ENCODE measurements at places on chromosomes 2 and 18.

DNA sequence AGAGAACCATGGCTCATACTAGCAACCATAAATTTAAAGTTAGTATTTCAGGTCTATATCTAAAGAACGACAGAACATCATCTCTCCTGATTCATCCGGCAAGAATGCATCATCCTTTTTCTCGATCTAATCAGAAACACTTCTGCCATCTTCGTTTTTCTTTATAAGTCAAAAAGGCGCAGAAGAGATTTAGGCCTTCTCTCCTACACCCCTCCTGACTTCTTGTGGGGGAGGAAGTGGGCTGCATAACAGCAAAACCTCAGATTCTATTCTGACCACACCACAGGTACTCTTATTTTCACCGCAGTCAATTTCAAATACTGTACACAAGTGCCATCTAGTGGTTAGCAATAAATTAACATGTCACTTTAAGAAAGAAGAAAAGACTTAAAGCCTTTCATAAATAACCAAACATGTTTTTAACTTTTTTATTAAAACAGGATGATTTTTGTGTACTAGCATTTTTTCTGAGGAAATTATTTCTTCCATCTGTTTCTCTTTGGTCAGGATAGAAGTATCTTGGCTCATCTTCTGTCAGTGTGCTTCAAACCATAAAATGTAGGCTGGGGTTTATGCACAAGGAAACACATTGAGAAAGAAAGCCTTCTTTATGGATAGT is 48.4 kb upstream of the PIK3C3 start:
- peak; percentile 70 for DNase-seq

GRCh38 chr2:224987733-224988132 is 54.5 kb downstream of the DOCK10 start:
- DNase-seq, result no peak

DNA sequence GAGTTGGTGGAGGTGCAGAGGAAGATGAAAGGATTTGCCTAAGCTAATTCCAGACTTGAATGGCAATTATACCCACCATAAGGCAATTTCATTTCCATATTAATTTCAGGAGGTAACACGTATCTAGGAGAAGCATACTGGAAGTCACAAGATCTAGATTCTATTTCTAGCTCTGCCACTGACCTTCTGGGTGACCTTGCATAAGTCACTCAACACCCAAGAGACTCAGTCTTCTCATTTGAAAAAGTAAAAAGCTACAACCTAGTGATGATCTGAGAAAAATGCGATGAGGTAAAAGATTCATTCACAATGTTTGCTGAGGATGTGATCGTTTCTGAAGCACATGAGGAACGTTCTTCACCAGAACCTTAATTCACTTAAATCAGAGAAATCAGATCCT is 55.9 kb downstream of the GRB14 start:
- DNase-seq, result no peak

DNA sequence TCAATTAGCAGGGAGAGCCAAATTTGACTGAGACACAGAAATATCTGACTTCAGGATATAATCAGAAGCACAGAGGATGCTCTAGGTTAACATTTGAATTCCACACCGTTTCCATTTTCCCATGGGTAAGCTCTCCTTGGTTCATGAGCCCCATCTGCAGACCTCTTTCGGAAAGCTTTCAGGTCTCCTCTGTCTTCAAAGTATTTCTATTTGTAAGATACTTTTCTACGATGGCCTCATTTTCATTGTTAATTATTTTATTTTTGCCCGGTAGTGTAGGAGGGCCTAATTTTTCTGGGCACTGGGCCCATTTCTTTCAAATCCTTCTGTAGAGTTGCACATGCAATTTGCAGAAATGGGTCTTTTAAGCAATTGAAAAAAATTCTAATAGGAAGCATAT is 53.8 kb downstream of the LRPPRC start:
- no peak for DNase-seq

GRCh38 chr2:219871351-219871750 is 243.9 kb downstream of the SLC4A3 start:
- no peak for DNase-seq

DNA sequence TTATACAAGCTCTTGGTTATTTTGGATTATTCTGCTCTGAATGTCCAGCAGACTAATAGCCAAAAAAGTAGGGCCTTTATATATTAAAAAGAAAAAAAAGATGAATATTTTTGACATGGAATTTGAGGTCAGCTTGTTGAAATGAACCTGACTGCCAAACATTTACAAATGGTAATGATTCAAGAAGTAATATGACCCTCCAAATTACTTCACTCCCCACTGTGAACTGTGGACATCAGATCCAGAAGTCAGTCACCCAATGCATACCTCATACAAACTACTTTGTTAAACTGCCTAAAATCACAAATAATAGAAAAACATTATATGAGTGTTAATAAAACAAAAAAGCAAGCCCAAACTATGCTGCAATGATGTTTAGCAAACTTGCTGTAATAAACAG is 10.0 kb downstream of the EPG5 start:
- DNase-seq, result no peak

GRCh38 chr18:49652881-49653724 is 91.2 kb downstream of the LIPG start:
- no peak for DNase-seq

DNA sequence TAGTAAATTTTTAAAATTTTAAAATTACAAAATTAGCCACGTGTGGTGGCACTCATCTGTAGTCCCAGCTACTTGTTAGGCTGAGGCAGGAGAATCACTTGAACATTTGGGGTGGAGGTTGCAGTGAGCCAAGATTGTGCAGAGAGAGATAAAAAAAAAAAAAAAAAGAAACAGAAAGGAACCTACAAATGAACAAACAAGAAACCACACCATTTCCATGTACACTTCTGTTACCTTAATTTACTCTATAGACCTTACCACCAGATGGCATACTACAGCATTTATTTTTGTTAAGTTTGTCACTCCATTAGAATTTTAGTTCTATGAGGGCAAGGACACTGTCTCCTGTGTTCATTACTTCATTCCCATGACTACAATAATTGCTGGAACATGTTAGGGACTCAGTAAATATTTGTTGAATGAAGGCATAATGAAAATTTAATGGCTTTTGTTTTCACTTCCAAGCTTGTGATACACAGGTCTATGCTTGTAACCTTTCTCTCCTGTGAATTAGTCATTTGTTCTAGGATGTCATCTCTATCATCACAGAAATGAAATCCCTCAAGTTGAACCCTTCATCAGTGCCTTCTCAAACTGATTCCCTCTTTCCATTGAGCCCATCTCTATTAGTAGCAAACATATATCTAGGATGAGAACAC is 76.0 kb downstream of the ARHGAP15 start:
- DNase-seq, result peak; percentile 78

GRCh38 chr2:199955007-199955338 is 318 bp downstream of the TYW5 start:
- DNase-seq, result peak; percentile 79

DNA sequence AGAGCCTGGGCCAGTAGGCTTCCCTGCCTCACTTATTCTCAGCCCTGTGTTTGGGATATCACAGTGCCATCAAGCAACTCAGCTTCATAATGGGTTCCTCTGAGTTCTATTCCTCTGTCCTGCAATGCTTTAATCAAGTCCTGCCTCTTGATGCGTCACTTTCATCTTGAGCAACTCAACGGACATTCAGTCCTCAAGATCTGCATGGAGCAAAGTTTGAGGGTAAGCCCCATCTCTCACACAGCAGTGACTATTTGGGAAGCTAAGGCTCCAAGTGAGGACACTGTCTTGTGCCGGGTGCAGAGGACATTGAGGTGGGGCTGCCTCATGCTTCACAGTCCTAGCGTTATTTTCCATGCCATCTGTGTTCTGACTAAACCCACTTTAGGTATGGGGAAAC is 50.9 kb upstream of the PLB1 start:
- no peak for DNase-seq

DNA sequence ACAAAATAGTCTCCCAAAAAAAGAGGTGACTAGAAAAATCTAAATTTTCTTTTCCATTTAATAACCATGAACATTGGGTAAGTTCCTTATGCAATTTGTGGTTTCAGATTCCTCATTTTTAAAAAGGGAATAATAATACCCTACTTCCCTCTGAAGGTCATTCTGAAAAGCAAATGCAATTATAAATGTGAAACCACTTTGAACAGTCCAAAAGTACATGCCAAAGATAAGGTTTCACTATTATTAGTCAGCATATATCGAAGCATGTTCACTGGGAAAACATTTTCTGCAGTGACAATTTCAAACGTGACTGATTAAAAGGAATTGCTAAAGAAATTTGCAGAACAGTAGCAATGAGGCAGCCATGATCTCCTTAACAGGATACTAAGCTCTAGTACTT is 100.1 kb upstream of the RNF152 start:
- DNase-seq, result peak; percentile 20

- DNase-seq, result no peak
Measured at GRCh38 chr18:55654986-55655385, 67.0 kb upstream of the TCF4 start.

DNA sequence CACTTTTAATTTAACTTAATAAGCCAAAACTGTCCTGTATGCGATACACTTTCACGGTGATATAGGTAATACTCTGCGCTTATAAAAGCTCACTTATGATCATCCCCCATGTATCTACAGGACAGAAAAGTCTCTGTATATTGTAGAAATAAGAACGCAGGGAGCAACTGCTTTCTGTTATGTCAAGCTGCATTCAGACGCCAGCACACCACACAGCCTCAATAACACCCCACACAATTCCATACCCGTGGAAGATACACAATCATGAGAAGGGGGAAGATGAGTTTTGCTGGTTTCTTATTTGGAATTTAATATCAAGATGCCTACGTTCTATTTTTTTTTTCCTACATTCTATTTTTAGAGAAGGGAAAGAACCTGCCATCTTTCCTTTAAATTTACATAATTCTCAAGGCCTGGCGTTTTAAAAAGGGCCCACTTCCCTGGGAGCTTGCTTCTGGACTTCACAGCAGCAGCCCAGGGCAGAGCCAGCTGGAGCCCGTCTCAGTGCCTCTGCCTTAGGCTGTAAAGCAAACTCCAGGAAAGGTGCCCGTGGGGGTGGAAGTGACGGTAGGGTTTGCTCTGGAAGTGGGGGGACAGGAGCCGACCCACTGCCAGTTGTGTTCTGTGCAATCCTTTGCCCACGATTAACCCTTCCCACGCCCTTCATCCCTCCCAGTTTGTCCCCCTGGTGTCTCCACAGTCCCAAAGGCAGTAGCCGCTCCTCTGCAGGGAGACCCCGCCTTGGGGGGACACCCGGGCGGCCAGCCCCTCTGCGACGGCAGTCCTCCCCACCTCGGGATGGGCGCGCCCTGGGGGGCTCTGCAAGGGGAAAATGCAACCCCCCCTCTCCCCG is 5.3 kb downstream of the PTGR3 start:
- DNase-seq, result no peak

DNA sequence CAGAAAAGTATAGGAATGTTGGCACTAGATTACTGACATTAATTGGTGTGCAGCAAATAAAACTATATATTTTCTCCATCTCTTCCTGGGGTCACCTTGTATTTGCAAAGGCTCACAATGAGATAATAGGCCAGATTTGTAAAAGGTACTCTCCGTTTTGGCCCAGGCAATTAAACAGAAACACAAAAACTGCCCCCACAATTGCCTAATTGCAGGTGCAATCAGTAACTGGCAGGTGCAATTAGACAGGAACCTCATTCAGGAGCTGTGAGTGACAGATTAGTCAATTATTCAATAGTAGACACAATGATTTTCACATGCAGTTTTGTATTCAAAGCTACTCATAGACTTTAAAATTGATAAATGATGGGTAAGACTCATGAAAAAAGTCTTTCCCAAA is 451.4 kb upstream of the ID2 start:
- no peak for DNase-seq

- no peak for DNase-seq
Measured at GRCh38 chr2:44886414-44886813, 55.1 kb upstream of the SIX3 start.

DNA sequence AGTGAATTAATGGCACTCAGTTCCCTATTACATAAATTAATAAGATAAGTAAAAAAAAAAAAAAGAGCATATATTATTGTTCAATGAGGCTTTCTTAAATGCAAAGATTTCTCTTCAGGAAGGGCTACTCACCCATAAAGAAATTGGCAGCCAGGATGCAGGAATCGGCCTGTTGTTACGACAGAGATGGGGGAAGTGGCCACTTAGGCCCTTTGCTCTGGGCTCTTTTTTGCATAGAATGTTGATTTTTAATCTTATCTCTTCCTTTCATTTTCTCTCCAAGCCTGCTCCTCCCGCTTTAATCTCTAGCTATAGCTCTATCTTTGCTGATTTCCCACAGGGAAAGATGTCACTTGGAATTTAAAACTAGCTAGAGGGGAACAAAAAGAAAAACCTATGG is 391.8 kb upstream of the CRIM1 start:
- DNase-seq, result no peak

DNA sequence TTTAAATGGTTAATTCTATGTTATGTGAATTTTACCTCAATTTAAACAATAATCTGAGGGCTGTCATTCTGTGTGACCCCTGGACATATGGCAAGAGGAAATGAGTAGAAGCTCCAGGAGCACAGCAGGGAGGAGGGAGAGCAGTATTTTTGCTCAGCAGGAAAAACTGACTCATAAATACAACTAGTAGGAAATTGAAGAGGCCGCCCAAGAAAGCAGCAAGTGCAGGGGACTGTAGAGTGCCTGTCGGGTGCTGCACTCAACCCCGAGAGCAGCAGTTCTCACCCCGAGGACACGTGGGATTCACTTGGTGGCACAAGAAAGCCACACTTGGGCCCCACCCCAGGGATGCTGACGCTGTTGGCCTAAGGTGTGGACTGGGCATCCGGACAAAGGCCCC is 60.8 kb downstream of the NPAS2 start:
- DNase-seq, result no peak

- DNase-seq, result no peak
Measured at GRCh38 chr18:76380127-76380729, 114.8 kb downstream of the ZNF516 start.

DNA sequence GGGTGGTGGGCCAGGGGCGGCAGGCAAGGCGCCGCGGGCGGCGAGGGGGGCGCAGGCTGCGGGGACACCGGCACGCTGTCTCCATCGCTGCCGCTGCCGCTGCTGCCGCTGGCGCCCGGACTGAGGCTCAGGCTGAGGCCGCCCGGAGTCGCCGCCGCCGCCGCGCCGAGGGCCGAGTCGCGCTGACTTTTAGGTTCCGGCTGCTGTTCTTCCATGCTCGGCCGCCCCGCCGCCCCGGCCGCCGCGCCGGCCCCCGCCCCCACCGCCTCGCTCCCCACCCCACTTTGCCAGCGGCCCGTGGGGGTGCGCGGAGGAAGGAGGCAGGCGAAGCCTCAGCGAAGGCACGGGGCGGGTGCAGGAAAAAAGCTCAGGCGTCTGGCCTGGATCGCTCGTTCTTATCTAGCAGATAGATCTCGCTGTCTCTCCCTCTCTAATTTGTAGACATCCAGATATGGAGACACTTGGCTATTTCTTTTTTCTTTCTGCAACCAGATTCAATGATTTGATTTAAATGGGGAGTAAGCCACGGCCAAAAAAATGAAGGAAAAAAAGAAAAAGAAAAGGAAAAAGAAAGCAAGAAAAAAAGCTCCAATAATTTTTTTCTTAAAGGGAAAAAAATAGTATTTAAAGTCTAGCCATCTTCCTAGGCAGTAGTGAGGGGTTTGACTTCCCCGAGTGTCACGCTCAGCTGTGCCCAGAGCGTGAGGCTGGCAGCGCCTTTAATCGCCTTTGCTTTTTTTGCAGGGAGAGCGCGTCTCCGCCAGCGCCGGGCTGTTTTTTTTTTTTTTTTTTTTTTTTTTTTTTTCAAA is at the start of gene EN1:
Gene EN1, minus strand, starts transcription at position 696 of the 809 bp plus-strand sequence. Its CDS starts 481 bp downstream, at position 215.
- DNase-seq, result no peak

- peak; percentile 55 for DNase-seq
Measured at GRCh38 chr2:127674241-127675209, 805 bp downstream of the LIMS2 start.

GRCh38 chr2:231357931-231358330 is 37.6 kb upstream of the B3GNT7 start:
- DNase-seq, result no peak

- DNase-seq, result peak; percentile 47
Measured at GRCh38 chr2:84856787-84857186, 24.1 kb downstream of the TRABD2A start.
